ENCODE measurements at places on chromosomes 2 and 18.

DNA sequence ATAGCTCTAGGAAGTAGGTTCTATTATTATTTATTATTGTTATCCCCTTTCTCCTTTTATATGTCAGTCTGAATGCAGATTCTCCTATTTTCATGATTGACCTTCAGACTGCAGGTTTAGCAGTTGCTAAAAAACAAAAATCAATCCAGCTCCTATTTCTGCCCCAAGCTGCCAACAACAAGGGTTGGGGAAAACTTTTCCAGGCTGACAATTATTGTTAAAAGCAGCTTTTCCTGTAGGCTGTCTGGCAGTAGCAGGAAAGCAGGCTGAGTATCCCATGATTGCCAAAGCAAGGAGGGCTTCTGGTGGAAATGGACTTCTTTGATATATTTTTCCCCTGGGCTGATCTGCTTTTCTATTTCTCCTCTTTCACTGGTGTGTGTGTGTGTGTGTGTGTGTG, 78.0 kb upstream of the CTLA4 start:
- no peak for DNase-seq

GRCh38 chr2:108936866-108937265, 52.2 kb downstream of the EDAR start:
- no peak for DNase-seq

DNA sequence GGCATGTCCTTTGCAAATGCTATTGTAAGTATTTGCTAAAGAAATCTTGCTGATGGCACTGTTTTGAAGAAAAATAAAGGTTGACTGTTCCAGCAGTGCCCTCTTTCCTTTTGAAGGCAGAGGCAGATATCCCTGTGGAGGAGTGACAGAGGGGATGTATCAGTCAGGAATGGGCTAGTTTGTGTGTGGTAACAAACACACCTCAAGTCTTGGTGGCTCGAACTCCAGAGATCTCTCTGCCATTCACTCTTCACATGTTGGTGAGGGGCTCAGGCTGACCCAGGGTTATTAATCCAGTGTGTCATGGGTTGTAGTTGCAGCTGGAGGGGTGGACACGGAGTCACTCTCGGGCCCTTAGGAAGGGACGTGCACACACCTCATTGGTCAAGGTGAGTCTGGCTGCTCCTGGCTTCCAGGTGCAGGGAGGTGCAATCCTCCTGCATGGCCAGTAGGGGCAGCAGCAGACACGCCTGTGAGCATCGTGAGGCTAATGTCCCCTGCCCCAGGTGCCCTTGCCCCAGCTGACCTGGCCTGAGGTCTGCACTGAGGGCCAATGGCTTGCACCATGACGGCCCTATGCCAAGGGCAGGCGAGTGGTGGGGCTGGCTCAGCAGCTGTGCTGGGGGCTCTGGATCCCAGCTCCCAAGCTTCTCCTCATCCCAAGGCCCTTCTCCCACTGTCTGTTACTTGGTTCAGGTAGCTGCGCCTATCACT, 146.5 kb downstream of the ASB1 start:
- no peak for DNase-seq

DNA sequence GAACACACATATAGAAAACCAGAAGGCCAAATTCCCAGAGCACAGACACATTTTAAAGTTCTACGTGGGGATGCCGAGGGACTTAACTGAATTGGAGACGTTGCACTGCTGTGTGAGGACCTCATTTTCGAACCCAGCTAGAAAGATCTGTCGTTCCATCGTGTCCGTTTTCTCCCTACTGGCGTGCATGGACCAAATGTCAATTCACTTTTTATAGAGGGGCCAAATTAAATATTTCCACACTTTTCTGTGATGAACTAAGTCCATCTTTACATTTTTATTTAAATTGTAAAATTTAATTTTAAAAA, 692 bp upstream of the TSHZ1 start:
- DNase-seq, result no peak

DNA sequence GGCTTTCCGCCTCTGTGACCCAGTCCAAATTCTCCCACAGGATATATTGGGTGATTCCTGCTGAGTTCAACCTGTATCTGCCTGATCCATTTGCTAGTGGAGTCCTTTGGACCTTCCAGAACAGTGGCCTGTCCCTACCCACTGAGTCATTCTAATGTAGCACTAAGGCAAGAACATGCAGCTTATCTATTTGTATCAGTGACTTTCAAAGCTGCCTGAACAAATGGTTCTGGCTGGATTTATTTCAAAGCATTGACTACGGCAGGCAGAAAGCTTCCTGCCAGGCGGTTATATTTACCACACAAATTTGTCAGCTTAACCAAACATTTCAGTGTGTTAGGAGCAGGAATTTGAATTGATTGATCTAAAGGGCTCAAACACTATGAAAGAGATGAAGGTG, 613.4 kb downstream of the DCC start:
- DNase-seq, result no peak

GRCh38 chr2:239663364-239663924, 262.6 kb upstream of the HDAC4 start:
- no peak for DNase-seq

- no peak for DNase-seq
Measured at GRCh38 chr2:149094217-149095015, 55.9 kb downstream of the LYPD6B start.

DNA sequence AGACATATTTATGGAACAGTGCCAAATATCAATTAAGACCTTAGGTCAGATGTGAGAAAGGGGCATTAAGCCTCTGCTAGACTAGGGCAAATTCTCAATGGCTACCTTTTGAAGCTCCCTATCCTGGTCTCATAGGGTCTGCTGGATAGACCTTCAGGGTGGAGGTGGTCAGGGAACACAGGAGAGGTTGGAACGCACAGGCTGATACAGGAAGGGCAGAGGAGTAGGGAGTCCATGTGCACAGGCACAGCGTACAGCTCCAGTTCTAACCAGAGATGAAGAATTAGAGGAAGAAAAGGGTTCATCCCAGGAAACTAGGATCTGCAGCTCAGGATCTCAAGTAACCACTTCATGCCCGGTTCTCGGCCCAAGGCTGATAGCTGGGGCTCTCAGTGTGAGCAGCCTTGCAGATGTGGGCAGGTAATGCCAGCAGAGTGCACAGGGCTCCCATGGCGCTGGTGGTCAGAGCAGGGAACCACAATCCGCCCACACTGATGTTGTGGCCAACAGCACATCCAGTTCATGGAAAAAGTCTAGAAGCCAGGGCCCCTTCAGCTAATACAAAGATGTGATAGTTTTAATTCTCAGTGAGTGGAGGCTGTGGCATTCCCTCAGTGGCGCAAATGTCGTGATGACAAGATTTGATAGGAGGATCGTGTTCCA, 3.4 kb upstream of the EVA1A start:
- DNase-seq, result no peak

DNA sequence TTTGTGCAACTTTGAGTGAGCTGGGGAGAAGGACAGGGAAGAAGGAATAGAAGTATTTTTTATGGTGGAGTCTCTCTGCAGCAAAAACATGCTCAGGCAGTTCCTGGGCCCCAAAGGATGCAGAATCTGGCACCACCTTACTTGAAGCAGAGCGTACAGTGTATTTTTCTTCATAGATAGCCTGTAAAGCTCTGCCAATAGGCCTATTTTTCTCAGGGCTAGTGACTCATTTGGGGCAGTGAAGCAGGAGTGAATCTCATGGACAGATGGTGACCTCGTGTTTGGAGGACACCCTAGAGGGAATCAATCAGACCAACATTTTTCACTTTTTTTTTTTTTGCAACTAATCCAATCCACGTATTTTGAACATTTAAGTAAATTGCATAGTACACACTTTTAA, 268.1 kb upstream of the CXCR4 start:
- no peak for DNase-seq

DNA sequence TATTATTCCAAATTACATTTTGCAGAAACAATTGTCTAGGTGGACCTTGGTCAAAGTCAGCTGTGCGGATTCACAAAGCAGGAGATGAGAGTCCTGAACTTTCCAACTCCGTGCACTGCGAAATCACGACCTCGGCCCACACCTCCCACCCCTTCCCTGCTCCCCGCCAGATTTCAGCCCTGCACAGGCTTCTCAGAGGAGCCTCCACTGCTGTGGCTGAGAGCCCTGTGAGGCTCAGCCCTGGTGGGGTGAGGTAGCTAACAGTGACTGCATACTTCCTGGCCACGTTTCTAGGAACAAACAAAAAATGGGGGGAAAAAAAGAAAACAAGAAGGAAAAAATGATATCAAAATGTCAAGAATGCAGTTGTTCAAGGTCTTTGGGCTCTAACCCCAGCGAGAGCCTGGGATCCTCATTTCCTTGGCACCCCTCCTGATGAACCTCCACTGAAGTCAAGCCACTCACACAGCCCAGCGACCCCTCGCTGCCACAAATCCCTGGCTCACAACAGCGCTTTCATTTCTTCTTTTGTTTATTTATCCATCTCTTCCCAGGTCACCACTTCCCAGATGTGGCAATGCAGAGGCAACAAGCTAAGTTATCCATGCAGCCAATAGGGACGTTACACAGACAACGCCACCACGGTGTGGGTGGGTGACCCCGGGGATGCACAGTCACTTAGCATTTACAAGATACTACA, 729.7 kb upstream of the ID2 start:
- DNase-seq, result no peak

- no peak for DNase-seq
Measured at GRCh38 chr2:230152334-230152733, 67.5 kb downstream of the SP110 start.
